Endodermal cell (in vitro differentiated cells): ENCODE measurements at places on chromosomes 7 and 10.

- no peak for DNase-seq
These were observed 80.9 kb downstream of the AASS start for GRCh38 chr7:122063146-122063545.

DNA sequence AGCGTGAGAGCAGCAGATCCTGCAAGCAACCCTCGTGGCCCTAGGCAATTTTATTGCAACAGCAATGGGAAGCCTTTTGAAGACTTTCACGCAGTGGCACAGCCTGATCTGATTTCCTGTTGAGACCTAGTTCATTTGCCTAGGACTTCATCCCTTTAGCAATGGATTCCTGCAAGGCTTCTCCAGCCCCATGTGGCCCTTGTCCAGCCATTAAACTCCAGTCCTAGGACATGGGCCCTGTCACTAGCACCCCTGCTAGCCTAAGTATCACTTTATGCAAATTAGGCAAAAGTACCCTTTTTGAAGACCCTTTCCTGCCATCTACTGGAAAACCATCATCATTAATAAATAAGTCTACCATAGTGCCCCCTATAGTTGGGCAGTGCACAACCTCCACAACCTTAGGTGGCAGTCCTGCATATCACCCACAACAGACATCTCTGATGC lies 379.4 kb downstream of the GALNT17 start:
- DNase-seq: peak; percentile 60

DNA sequence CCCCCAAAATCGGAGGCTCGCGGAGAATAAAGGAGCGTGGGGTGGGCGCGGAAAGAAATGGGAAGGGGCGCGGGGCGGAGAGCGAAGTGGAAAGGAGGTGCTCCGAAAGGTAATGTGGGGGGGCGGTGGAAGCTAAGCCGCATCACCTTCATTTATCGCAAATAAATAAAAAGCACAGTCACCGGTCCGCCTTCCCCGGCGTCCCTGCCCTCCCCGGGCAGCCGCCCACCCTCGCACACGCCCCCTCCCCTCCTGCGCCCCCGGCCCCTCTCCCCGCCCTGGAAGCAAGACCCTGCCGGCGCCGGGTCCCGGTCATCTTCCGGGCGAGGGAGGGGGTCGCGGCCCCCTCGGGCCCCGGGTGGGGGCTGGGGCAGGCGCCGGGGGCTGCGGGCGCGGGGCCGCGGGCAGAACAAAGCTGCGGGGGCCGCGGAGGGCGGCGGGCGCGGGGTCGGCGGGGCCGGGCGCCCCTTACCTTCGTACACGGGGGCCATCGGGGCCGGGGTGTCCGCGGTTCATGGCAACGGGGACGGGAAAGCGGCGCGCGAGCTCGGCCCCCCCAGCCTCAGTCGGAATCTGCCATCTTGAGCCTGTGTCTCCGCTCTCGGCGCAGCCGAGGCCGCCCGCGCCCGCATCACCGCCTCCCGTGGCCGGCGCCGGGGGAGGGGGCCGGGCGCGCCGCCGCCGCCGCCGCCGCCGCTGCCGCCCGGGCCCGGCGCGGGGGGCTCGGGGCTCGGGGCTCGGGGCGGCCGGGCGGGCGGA lies 486 bp downstream of the HIPK2 start:
- DNase-seq: peak; percentile 63

GRCh38 chr7:33109005-33109757 lies at the start of gene RP9:
Gene RP9, minus strand, starts transcription at chr7:33109404. Its CDS starts 32 bp downstream, at chr7:33109372.
- DNase-seq: peak; percentile 94

DNA sequence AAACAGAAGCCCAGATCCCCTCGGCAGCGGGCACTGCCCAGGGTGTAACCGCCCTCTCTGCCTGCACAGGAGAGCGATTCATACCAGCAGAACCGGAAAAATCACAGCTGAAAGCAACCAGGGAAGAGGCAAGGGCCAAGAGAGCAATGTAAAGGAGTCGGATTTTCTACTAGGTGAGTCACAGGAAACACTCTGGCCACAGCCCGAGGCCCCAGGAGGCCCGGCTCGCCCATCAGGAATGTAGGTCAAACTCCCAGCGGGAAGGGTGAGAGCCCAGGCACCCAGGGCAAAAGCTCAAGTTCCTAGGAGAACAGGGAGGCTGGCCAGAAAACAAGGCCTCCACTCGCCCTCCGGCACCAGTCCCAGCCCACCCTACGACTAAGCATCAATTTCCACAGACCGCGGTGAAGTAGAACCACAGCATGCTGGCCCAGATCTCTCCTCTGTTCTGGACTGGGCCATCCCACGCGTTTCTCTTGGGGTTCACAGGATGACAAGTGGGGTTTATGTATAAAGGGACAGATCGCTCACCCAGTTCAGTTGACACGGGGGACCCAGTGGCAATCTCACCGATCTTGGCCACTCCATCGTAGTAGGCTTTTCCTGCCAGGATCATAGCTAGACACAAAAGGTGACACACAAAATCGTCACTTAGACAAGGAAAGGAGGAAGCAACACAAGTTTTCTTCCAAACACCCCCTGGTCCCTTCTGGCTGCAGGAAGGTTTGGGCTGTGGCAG lies 46.2 kb downstream of the BAIAP2L1 start:
- peak; percentile 80 for DNase-seq
